Activated naive CD4-positive, alpha-beta T cell (primary cell): ENCODE measurements at places on chromosomes 6 and 20.
A peak's percentile ranks its signal among the peaks of the same experiment; 100 is the strongest.

DNA sequence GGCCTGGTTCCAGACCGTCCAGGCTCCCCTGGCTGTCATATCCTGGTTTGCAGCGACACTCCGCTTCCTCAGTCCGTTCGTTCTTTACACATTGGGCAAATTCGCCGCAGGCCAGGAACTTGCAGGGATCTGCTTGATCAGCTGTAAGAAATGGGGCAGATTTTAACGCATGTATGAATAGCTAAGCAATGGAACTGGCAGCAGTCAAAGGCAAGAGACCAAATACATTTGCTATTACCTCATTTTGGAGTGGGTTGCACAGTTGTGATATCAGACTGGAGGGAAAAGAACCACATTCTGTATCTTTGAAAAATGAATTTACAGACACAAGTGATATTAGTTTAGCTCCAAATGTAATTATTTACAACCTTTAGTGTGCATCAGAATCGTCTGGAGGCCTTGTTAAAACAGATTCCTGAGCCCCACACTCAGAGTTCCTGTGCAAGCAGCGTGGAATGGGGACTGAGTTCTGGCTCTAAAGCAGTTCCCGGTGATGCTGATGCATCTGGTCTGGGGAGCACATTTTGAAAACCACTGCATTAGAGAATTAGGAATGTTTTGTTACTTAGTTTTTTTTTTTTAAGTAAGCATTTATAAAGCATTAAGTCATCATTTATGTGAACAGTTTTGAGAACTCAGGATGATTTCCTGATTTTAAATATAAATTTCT is 141.3 kb downstream of the IMPG1 start:
- no peak for DNase-seq

GRCh38 chr20:18279242-18279641 is 9.1 kb upstream of the ZNF133 start:
- DNase-seq, result no peak

- DNase-seq, result no peak
Measured at GRCh38 chr20:3074812-3075211, 3.4 kb downstream of the OXT start.

DNA sequence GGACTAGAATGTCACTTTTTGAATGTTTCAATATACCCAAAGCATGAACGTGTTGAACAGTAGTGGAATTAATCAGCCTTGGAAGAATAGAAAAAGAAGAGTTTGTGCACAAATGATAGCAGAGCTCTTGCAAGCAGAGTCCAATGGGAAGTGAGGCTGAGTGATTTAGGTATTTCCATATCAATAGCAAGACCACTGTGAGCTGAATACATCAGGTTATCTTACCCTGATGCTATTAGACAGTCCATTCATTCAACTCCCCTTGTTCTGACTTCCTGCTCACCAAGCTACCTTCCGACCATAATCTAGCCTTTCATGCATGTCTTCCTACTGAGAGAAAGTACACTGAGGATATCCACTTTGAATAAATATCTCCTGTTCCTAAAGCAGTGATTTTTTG is 349.2 kb upstream of the RNF217 start:
- no peak for DNase-seq

GRCh38 chr6:90374201-90374600 is 77.6 kb upstream of the BACH2 start:
- DNase-seq, result no peak

DNA sequence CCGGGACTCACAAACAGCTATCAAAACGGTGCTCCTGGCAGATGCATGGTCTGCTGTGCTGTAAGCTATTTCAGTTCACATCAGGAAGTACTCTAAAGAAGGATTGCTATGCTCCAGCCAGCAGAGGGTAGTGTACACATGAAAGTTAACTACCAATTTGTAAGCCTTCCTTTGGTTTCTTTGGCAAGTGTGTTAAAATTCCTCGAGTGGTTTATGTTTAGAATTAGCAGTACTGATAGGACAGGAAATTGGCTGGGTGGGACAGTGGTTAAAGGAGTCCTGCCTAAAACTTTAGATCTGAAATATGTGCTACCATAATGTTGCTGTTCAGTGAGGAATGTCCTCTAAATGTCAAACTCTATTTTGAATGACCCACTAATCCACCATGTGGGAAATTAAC is 47.4 kb downstream of the TRMT11 start:
- DNase-seq, result no peak

DNA sequence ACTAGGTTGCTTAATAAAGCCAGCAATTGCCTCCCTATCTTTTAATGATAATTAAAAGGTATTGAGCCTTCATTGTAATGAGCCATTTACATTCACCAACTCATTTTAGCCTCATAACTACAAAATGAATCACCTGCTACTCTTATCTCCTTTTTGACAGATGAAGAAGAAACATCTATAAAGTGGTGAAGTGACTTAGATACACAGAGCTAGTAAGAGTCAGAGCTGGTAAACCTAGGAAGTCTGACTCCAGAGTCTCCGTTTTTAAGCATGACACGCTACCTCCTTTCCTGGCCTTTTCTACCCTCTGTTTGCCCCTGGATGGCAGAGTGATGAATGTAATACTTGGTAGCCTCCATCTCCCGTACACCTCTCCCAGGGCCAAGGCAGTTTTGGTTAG is 93.5 kb downstream of the SPTLC3 start:
- DNase-seq, result no peak

GRCh38 chr6:39792540-39793450 is 619 bp downstream of the DAAM2 start:
- DNase-seq, result no peak

- DNase-seq, result no peak
Measured at GRCh38 chr6:163463180-163463579, 48.7 kb downstream of the QKI start.

GRCh38 chr6:166760288-166760687 is 133.2 kb upstream of the RPS6KA2 start:
- peak; percentile 8 for DNase-seq

DNA sequence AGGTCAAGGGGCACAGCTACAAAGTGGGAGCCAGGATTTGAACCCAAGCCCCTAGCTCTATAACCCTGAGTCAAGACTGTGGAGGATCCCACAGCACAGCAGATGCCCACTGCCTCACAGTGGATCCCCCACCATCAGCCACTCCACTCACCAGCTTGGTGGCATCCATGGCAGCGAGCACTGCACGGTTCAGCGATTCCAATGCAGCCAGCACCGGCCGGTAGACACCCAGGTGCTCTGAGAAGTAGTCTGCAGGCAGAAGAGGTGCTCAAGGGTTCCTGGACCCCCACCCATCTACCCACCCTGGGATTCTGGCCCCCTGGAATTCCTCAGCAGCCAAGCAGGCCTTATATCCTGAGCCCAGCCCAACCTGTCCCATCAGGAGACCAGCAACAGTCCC is 2.5 kb downstream of the ACTL10 start:
- no peak for DNase-seq

GRCh38 chr6:81105998-81106397 is 646.5 kb downstream of the TENT5A start:
- no peak for DNase-seq

- DNase-seq, result no peak
Measured at GRCh38 chr6:135030532-135031178, 24.0 kb downstream of the HBS1L start.

DNA sequence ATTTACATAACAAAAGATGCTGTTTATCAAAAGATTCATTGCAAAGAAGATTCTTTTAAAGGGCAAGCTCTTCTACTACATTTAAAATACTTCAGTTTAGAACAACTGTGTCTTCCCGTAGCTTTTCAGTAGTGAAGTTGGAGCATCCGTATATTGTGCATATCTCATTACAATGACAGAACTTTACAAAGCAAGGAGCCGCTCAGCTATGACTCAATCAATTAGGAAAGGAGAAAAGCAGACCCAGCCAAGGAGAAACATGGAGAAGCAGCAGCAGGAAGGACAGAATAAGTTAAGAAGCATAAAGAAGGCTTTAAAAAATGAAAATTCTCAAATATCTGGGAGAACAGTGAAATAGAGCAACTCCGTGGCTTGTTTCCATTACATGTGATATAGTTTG is 132.6 kb upstream of the SMLR1 start:
- DNase-seq, result no peak

DNA sequence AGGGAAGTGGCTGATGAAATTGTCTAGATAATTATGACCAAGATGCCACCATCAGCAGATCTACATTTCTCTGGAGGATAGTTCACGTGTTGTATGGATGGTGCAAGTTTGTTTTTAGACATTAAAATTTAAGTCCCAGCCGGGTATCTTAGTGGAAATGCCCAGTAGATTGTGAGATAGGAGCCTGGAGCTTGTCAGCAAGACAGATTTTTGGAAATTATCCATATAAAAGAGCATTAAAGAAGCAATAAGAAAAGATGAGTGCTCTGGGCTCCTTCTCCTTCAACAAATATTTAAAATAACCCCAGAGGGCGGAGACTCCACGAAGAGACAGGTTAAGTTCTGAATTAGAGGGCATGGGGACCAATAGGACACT is 47.6 kb upstream of the SMLR1 start:
- no peak for DNase-seq

- no peak for DNase-seq
Measured at GRCh38 chr6:133062696-133063306, 178.4 kb upstream of the EYA4 start.

- no peak for DNase-seq
Measured at GRCh38 chr6:52725535-52726192, 37.6 kb downstream of the GSTA2 start.

GRCh38 chr20:51800060-51800871 is 2.1 kb downstream of the SALL4 start:
- DNase-seq, result peak; percentile 25

DNA sequence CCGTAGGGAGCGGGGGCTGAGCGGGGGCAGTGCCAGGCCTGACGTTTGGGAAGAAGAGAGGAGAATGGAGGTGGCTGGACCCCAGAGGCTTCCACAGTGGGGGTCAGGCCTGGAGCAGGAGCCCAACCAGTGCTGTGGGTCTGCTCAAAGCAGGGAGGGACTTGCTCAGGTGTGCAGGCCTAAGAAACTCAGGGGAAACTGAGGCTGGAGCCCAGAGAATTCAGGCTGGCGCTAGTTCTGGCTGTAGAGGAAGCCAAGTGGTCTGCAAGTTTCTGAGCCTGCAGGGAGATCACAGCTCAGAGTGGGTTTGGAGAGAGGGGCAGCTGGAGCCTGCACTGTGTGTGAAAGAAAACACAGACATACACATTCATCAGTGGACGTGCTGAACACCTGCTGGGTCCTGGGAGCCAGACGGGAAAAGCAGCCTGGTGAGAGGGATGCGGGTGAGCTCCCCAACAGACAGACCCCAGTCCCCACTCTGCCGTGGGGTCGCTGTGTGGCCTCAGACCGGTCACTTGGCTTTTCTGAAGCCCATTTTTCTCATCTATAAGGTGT is 17.7 kb upstream of the FOXP4 start:
- no peak for DNase-seq

DNA sequence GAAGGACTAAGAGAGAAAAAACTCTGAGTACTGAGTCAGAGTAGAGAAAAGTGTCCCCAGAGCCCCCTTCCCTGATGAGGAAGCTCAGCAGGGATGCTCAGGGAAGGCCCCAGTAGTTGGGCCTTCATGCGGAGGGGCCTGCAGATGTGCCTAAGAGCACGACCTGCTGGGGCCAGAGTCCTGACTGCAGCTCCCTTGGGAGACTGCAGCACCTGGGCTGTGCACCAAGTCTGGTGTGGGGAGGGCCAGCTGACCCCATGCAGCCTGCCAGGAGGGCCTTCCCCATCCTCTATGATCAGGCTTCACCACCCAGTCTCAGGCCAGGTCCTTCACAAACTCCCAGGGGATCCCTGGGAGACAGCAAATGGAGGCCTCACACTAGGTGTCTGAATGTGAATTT is 130.4 kb downstream of the FNDC1 start:
- no peak for DNase-seq

DNA sequence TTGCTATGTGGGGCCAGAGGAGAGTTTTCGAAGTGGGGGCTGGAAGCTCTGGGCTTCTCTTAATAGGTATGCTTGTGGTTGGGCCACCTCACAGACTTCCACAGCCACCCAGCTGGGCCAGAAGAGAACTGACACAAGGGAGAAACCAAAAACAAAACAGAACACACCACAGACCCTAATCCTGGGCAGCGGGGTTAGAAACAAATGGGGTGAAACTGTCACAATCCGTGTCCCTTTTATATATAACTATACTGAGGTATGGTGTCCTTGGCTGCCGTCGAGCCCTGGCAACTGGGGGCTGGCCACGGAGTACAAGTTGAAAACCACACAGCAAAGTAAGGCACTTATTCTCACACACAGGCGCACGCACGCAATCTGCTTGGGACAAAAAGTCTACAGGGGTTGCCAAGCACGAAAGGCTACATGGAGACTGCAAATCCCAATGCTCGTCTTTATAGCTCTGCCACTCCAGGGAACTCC is 78.3 kb downstream of the TRAM2 start:
- no peak for DNase-seq

DNA sequence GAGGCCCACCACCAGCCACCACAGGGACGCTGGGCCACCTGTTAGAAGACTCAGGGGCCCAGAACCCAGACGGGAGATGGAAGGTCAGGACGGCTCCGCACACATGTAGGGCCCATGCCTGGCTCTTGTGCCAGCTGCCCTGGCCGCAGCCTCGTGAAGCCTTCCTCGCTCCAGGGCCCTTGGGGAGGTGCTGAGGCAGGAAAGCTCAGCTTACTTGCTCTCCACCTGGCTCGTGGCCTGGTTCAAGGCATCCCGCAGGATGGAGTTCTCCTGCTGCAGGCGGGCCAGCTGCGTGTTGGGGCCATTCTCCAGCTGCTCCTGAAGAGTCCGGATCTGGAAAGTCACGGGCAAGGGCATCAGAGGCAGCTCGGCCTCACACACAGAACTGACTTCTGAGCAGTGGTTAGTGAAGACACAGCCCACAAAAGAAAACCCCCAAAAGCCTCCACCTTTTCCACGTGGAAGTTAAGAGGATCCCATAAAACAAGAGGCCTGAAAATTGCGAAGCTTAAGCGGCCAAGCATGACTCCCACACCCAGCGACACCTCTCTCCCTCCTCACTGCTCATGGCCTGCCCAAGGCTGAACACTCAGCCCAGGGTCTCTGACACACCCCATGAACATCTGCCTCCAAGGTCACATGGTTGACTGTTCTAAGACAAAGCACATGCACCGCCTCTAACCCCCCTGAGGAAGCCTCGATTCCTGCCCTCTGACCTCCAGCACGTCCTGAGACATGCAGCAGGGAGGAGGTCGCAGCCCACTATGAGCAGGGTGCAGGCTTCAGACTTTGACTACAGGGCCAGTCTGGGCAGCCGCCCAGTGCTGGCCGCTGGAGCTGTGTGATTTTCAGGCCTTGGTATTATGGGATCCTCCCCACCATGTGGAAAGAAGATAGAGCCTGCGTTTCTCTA is 46.5 kb downstream of the RRBP1 start:
- no peak for DNase-seq

DNA sequence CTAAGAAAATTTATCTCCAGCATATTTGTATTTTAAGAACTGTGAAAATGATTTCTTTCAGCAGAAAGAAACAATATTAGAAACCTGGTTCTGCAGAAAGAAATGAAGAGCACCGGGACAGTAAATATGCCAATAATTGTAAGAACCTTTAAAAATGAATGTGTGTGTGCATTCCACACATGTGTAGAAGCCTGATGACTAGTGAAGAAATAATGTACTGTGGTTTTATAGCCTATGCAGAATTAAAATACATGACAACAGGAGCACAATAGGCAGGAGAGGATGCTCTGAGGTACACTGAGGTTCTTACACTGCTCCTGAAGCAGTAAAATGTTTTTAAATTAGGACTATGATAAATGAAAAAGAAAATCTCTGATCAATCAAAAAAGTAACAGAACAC is 48.9 kb downstream of the SNX14 start:
- no peak for DNase-seq
